ENCODE measurements at places on chromosomes 12 and 14.

GRCh38 chr14:58760121-58760520 lies 122.4 kb downstream of the DACT1 start:
- DNase-seq, result no peak

DNA sequence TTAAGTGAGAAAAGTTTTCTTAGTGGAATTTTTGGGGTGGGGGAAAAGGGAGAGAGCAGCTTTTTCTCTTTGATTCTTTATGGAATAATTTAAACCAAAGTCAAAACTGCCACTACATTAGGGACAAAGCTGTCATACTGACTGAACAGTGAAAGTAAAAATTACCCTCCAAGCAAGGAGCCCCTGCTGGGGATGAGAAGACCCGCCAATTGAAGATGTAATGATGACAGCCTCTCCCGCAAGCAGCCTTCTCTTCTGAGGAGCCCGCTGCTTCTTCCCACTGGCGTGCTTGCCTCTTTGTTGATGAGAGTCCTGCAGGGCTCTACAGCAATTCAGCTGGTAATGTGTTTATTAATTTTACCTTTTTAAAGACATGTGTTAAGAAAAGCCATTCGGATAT lies 151.0 kb downstream of the EFCAB11 start:
- no peak for DNase-seq

DNA sequence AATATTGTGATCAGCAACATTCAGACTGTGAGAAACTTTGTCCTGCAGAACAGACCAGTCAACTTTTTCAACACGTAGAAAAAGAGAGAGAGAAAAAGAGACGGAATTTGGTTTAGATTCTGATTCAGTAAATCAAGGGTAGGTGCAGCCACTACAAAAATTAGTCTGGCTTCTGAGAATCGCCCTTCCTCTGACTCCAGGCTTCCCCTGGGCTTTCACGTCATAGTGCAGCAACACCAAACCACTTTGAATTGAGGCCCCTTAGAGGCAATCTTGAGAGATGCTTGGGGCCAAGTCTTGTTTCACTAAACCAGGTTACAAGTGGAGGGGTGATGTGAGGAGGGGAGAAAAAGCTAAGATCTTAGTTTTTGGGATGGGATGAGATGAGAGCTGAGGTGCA lies 37.5 kb upstream of the PTGR2 start:
- DNase-seq, result no peak

DNA sequence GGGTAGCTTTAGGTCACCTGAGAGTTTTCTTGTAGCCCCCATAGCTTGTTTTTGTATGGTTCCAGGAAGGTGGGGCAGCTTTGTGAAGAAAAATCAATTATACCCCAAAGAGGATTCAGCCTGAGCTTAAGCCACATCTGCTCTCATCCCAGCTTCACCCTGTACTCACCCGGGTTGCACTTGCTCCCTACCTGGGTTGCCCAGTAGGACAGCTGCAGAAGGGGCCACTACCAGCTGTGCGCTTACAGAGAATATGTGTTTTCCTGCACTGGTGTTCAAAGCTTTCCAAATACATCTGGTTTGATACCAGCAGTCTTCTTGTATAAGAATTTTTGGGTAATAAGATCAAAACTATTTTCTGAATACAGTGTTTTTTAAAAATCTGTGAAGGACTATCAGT lies 3.0 kb upstream of the SLC38A1 start:
- DNase-seq, result no peak

- no peak for DNase-seq
These were observed 19.3 kb downstream of the CPM start for GRCh38 chr12:68913682-68914081.

DNA sequence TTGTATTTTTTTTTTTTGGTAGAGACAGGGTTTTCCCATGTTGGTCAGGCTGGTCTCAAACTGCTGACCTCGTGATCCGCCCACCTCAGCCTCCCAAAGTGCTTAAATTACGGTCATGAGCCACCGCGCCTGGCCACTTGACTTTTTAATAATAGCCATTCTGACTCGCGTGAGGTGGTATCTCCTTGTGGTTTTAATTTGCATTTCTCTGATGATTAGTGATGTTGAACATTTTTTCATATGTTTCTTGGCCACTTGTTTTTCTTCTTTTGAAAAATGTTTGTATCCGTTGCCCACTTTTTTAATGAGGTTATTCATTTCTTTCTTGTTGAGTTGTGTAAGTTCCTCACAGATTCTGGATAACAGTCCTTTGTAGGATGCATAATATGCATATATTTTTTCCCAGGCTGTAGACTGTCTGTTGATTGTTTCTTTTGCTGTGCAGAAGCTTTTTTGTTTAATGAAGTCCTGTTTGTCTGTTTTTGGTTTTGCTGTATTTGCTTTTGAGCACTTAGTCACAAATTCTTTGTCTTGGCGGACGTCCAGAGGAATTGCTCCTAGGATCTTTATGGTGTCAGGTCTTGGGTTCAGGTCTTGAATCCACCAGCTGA lies 10.3 kb upstream of the PGAM5 start:
- DNase-seq, result no peak

GRCh38 chr12:131920157-131920508 lies 8.9 kb upstream of the PUS1 start:
- DNase-seq, result no peak

DNA sequence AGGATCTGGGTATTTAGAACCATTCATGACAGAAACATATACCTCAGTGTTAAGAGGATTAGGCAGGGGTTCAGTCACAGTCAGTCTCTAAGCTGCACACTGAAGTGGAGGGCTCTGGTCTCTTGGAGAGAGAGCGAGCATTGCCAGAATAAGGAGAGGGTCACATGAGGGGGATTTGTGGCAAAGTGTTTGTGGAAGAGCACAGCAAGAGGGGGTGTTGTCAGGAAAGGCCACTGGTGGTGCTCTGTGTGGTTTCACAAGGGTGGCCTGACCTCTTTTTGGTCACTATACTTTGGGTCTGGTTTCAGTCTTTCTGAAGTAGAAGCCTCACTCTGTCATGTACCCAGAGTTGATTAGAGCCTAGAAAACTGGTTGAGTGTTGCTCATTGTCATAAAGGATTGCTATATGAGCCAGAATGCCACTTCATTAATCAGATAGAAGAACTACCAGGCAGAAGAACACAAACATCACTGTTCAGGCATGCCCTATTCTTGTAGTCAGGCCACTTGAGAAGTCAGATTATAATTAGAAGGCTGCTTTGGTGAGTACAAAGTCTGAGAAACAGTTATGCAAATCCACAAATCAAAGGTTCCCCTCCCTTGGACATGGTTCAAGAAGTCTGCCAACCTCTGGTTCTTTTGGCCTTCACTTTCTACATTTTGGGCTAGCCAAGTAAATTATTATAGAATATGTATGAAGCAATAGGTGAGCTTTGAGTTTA lies 8.4 kb downstream of the TMEM19 start:
- DNase-seq, result no peak

GRCh38 chr14:92568621-92569479 lies 55.3 kb downstream of the RIN3 start:
- DNase-seq, result no peak

DNA sequence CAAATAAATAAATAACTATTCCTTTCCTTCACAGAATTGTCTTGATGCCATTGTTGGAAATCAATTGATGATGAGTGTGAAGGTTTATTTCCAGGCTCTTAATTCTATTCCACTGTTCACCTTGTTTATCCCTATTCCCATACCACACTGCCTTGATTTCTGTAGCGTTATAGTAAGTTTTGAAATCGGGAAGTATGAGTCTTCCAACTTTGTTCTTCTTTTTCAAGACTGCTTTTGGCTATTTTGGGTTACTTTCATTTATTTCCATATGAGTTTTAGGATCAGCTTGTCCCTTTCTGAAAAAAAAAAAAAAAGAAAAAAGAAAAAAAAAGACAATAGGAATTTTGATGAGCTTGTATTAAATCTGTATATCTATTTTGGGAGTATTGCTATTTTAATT lies 9.3 kb upstream of the CDK2AP1 start:
- no peak for DNase-seq

- no peak for DNase-seq
These were observed 7.7 kb downstream of the JDP2 start for GRCh38 chr14:75435473-75435872.

- no peak for DNase-seq
These were observed 85.9 kb upstream of the NCOR2 start for GRCh38 chr12:124653169-124653931.

DNA sequence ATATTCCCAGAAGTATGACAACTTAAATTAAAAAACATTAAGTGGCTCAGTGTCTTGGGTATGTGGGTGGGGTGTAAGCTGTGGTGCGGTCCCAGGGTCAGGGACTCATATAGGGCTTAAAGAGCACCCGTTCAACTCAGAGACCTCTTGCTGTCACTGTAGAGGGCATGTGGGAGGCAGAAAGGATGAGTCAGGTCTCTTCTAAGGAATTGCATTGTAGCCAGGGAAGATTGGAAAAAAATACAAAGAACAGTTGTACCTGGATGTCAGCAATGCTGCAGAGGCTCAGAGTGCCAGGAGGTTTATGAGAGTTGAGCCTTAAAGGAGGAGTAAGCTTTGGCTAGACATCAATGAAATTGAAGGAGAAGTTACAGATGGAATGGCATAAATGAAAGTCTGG lies 104.1 kb downstream of the MYRFL start:
- no peak for DNase-seq

DNA sequence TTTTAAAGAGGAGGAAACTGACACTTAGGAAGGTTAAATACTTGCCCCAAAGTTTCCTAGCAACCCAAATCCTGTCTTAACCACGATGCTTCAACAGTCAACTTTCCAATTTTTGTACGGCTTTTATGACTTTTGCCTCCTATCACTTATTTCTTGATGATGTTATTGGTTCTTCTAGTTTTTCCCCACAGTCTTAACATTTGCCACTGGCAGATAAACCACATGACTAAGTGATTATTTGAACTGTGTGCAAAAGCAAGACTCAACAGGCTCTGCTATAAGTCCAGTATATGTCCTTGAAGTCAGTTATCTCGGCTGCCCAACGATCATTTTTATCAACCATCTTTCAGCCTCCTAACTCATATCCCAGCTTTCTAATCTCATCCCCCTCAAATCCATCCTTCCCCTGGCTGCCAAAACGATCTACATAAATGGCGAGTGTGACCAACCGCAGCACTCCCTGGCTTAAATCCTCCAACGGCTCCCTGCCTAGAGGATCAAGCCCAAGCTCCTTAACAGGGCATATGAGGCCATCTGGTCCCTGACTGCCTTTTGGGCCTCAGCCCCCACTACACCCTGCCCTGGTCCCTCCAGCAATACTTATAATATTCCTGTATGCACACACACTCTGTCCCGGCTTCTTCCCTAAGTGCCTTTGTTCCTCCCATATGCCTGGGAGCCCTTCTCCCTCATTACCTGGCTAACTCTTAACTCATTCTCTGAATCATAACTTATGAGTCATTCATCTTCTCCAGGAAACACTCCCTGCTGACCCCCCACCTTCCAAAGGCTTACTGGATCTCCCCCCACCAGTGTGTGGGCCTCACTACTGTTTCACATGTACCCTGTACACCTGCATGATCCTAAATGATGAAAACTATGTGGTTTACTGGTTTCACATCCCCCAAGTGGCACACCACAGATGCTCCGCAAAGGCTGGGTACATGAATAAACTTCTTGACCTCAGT lies 8.8 kb downstream of the VPS37B start:
- no peak for DNase-seq

DNA sequence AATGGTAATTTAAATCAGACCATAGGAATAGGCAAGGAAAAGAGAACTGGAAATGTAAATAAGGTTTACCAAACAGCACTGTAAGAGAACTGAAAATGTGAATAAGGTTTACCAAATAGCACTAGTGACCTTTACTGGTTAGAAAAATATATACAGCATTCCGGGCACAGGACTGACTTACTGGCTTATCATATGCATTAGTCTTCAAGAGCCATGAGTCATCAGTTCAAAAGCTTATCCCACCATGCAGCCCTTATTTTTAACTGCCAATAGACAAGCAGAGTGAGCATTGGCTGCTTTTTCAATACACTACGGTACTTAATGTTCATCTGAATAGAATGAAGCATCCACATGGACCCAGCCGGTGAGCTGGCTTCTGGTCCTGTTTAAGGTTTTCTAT lies 13.0 kb upstream of the NELL2 start:
- DNase-seq, result no peak

DNA sequence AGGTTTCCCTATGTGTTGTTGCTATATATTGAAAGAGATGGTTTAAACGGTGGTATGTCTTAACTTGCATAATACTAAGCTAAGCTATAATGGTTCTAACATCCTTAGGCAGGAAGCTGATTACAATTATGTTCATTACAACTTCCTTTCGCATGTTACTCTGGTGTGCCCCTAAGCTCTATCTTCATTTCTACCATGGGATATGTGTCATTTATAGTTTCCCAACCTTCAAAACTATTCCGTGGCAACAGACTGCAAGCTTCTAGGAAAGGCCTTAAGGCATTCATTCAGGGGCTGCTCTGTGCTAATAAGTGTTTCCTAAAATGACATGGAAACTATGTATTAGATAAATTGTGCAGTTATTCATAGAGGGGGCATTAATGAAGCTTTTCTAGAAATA lies 294.6 kb downstream of the GXYLT1 start:
- no peak for DNase-seq

GRCh38 chr12:122946690-122947341 lies 19.4 kb downstream of the ABCB9 start:
- DNase-seq, result no peak

DNA sequence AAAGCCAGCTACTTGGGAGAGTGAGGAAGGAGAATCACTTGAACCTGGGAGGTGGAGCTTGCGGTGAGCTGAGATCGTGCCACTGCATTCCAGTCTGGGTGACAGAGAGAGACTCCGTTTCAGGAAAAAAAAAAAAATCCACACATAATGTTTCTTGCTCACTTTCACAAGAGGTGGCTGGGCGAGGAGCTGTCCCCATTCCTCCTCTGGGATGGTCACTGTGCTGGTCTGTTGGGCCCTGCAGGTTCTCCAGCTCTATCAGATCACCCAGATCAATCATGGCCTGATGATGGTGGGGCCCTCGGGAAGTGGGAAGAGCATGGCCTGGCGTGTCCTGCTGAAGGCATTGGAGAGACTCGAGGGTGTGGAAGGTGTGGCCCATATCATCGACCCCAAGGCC lies 47.3 kb downstream of the DYNC1H1 start:
- DNase-seq, result no peak

DNA sequence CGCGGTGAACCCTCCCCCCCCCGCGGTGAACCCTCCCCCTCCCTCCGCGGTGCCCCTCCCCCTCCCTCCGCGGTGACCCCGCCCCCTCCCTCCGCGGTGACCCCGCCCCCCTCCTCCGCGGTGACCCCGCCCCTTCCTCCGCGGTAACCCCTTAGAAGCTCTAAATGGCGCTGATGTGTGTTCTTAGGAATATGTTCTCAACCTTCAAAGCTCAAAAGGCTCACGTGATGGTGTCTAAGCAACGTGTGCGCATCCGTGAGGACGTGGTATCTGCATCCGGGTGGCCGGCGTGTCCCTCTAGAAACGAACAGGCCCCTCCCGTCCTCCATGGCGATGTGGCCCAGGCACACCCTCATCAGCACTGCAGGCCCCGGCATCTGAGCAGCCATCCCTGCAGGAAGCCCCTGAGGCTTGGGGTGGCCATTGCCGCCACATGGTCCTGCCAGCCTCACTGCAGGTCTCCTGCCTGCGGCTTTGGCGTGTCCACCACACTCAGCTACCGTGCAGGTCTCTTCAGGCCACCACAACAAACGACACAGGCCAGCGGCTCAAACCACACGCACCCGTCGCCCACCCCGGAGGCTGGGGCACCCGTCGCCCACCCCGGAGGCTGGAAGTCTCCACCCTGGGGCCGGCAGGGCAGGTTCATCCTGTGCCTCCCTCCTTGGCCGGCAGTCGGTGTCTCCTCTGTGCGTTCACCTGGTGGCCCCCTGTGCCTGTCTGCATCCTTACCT lies 14.5 kb upstream of the FBRSL1 start:
- no peak for DNase-seq

Measured in nephron progenitor cell (in vitro differentiated cells).